ENCODE measurements at places on chromosomes 3 and 15. TPM values are rescaled to one million over a fixed set of nuclear protein-coding genes. Genes with fewer than 3 reads are reported as not detected.
A peak's percentile ranks its signal among the peaks of the same experiment; 100 is the strongest.

DNA sequence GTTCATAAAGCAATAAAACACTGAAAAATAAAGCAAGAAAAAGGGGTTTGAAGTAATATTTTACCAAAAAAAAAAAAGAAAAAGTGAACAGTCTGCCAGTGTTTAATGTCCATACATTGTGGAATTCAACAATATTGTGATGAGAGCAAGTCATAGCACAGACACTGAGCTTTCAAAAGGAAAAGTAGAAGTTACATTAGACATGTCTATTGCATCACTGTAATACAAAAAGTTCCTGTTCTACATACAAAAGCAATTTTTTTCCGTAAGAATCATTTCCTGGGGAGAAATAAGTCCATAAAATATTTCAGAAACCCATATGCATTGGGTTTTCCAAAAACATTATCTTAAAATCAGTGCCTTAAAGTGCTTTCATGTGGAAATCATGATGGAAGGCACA is 11.8 kb upstream of the HDC start:
- no peak for DNase-seq

AGBL1 gene
- total RNA-seq: not detected

- no peak for DNase-seq
Observed at GRCh38 chr15:84887938-84888337, 3.5 kb downstream of the SLC28A1 start.

DNA sequence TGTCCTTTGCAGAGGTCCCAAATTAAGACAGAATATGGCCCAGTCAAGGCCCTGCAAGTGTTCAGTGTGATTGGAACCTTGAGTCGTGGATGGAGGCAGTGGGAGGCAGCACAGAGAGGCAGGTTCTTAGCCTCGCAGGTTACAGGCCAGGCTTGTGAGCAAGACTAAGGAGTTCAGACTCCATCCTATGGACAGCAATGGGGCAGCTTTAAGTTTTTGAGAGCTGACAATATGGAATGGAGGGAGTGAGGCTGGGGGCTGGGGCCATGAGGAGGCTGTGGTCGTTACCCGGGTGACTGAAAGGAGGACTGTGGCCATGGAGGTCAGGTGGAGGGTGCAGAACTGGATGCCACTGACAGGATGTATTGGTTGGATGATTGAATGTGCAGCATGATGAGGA is 74.1 kb upstream of the PRR23C start:
- no peak for DNase-seq

GRCh38 chr3:160808838-160809237 is 52.8 kb downstream of the PPM1L start:
- DNase-seq: no peak

GOLGA6D gene
- not detected for total RNA-seq

DNA sequence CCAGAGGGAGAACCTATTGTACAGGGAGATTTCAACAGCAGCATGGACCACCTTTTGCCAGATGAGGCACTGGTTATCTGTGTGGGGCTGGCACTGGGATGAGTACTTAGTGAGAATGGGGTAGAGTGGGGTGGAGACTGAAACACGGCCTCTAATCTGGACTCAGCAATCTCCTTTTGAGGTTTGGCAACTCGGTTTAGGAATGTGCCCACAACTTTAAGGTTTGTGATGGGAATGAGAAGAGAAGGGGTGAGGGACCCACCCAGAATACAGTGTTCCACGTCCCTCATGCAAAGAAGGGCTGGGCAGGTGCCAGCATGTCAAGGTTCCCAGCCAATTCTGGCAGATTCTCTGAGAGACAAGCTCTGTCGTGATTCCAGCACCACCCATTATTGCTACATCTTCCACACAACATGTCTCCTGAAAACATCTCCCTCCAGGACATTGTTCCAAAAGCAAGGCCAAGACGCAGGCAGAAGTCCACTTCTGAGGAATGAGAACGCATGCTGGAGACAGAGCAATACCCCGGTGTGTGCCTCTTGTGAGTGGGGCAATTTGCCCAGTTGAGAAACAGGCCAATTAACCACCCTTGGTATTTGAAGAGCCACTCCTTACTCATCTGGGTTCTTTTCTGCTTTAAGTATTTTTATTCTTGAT is 37.5 kb upstream of the CCR4 start:
- DNase-seq: no peak

DNA sequence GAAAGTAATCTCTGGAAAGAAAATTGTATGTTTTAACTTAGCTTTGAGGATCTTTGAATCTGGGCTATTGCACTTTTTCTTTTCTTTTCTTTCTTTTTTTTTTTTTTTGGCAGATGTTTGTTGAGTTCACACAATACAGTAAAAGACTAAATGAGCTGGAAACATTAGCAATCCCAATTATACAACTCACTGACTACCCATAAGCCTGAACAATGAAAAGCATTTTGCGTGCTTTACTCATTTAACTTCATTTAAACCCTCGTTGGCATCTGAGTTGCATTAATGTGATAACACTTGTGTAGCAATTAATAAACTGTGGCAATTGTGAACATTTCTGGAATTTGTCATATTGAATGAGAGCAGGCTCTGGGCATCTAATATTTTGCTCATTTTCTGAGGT is 269.4 kb upstream of the RBMS3 start:
- DNase-seq: no peak

RSRC1 gene
- 64.6 TPM for total RNA-seq

- no peak for DNase-seq
Observed at GRCh38 chr3:55174747-55175146, 246.9 kb upstream of the LRTM1 start.

ACTR8 gene
- 36.3 TPM for total RNA-seq

XXYLT1 gene
- total RNA-seq: 17.0 TPM

DNA sequence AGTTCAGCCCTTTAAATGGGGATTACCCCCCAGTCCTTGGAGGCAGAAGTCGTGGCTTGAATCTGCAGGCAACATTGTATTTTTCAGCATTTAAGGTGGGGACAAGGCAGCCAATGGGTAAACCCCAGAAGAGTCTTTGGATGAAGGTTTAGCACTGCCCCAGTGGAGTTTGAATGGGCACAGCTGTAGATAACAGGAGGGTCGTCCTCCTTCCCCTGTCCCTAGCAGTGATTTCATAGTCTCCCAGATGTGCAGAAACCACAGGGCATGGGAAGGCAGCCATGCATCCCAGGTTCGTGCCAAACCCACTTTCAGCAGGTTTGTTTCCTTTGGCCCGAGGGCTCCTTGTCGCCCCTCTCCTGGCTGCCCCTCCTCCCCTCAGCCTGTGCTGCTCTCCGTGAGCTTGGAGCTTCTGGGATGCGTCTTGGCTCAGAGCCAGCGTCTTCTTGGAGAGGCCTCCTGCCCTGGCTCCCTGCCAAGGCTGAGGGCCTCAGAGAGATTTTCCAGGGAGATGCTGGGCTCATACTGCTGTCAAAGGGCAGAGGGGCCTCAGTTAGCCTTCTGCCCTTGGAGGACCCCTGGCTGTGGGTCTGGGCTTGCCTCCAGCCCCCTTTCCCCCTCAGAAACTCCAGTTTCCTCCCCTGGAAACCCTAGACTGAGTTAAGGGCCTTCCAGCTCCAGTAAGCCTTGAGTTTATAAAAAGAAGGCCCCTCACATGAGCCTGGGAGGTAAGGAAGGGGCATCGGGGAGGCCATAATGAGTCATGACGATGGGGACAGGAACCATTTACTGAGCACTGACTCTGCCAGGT is 48.9 kb upstream of the POLG start:
- peak; percentile 49 for DNase-seq

DNA sequence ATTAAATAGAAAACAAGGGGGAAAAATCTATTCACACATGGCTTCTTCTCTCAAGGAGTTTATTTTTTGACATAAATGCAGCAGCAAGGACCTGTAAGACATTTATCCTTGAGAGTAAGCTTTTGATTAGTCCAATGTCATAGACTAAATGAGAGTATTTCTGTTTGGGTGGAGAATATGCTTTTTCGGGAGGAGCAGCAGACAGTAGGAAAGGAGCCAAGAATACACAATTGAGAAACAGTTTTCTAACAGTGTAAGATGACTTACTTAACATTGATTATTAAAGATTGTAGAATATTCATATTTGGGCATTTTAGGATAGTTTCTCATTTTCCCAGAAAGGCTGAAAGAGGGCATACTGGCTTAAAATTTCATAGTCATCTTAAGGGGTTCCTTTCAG is 65.9 kb upstream of the PAQR5 start:
- no peak for DNase-seq

- DNase-seq: no peak
Observed at GRCh38 chr3:46926447-46926846, 48.9 kb downstream of the PTH1R start.

SLC9C1 gene
- 0.64 TPM for total RNA-seq

DNA sequence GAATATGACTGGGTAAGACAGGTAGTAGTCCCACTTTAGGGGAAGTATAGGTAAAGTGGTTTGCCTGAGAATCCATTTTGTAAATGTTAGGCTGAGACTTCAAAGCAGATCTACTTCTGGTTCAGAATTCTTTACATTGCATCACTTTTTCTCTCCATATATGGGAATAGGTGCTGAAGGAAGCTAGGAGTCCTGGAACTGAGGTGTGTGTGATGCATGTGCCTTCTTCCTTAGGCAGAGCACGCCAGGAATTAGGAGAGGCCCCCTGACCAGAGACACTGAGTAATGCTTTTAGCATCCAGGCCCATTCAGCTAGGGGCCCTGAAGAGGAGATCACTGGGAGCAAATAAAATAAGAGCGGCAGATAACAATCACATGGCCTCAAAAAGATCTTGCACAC is 69.2 kb upstream of the DCP1A start:
- DNase-seq: no peak

GRCh38 chr3:139084176-139084575 is 39.5 kb upstream of the PRR23C start:
- DNase-seq: no peak

DNA sequence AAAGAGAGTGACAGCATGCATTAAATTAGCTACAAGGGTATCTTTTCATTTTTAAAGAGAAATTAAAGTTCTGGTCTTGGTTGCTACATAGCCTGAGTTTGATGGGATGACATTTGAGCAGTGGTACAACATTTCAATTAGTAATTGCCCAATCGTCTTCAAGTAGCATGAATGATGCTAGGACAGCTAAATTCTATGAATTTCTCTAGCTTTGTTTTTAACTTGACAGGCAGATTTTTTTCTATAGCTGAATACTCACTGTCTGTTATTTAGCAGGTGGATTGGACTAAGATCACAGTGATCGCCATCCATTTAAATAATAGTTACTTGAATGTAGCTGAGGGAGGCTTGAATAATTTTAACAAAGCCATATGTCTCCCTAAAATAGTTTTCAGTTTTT is 162.2 kb downstream of the OXSM start:
- DNase-seq: no peak

VPS8 gene
- total RNA-seq: 51.5 TPM

DNA sequence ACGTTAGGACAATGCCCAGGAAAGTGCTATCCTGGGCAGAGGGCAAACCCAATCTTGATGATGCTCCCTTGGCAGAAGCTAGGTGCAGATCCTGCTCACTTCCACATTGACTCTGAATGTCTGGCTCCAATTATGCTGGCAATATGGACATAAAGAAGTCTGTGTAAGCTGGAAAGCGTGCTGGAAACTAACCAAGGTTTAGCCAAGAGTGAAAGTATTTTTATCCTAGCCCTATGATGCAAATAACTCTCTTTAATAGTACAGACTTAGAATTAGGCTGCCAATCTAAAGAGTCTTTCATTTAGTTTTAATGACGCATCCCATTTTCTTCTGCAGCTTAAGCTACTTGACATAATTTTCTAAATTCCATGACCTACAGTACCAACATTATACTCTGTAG is 571.8 kb downstream of the TUSC7 start:
- no peak for DNase-seq

DNA sequence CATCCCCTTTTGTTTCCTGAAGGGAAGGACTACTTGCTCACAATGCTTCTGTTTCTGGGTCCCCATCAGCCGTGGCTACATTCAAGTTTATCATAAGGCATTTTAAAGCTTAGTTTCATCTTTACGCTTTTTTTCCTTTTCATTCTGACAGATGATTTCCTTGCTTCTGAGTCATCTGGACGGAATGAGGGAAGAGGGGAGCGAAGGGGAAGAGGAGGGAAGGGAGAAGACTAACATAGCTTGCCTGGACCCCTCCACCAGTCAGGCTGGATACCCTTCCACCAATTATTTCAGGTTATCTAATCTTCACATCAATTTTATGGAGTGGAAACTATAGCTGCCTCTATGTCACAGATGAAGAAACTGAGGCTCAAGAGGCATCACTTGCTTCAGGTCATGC is 27.6 kb downstream of the FAM3D start:
- no peak for DNase-seq

DNA sequence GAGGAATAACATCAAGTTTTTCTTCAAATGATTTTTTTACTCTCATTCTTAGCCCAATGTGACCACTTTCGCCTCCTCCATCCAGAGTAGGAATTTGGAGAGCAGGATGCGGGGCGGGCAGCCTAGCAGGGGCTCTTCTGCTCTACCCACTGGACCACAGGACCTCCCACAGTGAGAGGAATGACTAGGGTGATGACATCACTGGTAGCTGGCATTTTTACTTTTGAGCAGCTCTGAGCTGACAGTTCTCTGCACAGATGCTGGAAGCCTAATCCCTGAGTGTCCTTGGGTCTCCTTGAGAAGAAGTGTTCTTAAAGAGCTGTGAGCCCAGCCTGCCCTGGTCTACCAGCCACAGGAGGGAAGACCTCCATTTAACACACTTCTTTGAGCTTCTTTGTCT is 1.4 kb upstream of the HCN4 start:
- DNase-seq: no peak

DNA sequence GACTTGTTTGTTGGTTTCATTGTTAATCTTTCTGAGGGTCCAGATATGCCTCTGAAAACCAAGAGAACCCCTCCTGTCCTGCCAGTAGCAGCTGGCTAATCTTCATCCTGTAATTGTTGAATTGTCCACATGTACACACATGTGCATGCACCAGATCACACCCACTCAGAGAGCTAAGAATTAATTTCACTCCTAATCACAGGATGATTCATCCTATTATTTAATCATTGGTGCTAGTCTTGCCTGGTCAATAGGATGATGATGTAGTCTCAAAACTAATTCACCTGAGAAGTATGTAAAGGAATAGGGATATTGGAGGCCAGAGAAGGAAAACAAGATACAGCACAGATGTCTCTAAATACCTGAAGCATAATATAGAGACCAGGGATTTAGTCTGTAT is 7.8 kb upstream of the AHSG start:
- DNase-seq: no peak

GRCh38 chr3:181941250-181941649 is 229.5 kb downstream of the SOX2 start:
- no peak for DNase-seq

GRCh38 chr3:188562144-188562543 is 408.2 kb downstream of the LPP start:
- DNase-seq: no peak

GRCh38 chr3:87924485-87924884 is 134.3 kb downstream of the CGGBP1 start:
- DNase-seq: no peak

DNA sequence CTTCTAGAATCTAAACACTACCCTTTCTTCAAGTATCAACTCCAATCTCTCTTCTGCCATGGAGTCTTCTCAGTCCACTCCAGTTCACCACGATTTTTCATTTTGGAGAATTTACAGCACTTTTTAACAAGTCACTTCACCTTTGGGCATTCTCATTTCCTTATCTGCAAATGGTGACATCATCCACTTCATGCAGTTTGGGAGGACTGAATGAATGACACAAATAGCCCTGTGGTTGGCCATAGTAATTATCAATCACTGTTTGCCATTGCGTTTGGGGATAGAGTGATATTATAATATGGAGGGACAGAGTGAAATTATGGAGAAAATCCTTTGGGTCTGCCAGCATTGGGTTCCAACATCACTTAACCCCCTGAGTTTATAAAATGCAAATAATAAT is 38.0 kb upstream of the TM4SF1 start:
- DNase-seq: no peak

Measured in SK-MEL-5 (cell line).